ENCODE measurements at places on chromosomes 6 and 20.

- no peak for DNase-seq
Observed at GRCh38 chr6:26360451-26361416, 4.3 kb upstream of the BTN3A2 start.

DNA sequence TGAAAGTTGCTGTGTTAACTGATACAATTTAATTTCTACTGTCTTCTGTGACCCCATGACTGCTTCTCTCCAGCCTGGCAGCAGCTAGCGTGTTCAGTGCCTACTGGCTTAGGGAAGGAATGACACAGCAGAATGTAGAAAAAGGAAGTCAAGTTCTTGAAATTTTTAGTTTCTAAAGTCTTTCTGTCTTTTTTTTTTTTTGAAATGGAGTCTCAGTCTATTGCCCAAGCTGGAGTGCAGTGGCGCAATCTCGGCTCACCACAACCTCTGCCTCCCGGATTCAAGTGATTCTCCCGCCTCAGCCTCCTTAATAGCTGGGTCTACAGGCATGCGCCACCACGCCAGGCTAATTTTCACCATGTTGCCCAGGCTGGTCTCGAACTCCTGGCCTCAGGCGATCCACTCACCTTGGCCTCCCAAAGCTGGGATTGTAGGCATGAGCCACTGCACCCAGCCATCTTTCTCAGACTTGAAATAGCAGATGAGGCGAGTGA lies 39.3 kb downstream of the PCNA start:
- no peak for DNase-seq

GRCh38 chr20:13397300-13397724 lies 176.2 kb downstream of the ISM1 start:
- DNase-seq = no peak

DNA sequence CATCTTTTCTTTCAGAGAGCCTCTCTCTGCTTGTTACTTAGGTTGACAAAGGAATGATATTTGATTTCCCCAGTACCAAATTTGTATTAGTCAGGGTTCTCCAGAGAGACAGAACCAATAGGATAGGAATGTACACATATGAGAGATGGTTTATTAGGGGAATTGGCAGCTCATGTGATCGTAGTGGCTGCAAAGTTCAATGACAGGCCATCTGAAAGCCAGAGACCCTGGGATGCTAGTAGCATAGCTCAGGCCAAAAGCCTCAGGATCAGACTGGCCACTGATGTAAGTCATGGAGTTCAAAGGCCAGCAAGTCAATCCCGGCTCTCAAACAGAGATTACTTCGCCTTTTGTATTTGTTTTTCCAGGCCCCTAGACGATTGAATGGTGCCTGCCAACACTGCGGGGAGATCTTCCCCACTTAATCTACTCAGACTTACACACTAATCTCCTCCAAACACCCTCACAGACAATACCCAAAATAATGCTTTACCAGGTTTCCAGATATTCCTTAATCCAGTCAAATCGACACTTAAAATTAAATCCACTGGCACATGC lies 215.5 kb downstream of the ALDH8A1 start:
- no peak for DNase-seq

- no peak for DNase-seq
Observed at GRCh38 chr6:111802015-111802414, 71.2 kb downstream of the FYN start.

DNA sequence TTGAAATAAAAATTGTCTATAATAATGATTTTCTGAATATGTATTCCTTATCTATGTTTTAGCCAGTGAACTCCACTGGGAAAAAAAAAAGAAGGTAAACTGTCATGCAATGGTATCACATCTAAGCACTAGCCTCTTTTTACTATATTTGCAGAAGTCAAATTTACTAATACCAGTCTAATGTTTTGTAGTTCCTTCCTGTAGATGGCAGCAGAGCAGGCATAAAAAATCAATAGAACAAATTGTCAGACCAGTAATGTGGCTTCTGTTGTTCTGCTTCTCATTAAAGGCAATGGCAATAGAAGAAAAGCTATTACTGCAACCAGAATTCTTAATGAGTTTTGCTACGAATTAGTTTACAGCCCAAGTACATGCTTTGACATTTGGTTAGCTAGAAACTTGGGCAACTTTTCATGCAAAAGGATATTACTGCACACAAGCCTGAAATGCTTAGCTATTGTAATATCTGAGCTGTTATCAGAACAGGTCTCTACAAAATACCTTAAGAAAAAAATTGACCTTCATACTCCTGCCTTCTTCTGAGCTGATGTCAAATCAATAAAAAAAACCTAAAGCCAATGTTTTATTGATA lies 476.9 kb downstream of the KHDRBS2 start:
- DNase-seq = no peak

DNA sequence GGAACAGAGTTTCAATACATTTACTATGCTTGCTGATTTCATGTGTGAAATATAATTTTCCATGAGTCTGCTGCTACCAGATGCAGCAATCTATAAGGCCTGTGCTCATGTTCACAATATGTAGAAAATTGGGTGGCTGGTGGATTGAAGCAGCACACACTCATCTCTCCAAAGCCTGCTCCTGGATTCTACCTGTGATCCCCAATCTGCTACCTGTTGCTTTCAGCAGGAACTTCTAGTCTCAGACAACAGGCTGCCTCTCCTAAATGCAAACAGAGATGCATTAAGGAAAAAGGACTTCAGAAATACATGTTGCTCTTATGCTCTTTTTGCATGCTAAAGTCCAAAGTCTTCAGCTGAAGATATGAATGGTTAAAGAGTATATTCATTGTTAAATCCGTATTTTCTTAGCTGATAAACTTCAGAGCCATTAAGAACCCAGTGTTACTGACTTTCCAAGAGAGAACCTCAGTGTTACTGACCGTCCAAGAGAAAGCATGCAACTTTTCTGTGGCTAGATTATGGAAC lies 30.9 kb upstream of the MCM9 start:
- DNase-seq = no peak

DNA sequence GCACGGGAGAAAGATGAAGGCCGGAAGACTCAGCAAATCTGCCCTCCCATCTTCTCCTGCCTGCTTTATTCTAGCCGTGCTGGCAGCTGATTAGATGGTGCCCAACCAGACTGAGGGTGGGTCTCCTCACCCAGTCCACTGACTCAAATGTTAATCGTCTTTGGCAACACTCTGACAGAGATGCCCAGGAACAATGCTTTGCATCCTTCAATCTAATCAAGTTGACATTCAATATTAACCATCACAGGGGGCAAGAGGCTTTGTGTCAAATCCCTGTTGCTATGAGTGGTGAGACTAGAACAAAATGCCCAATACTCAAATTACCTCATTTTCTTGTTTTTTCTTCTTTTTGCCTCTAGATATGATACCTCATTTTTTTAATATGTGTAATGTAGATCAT lies 27.4 kb upstream of the PLAGL1 start:
- no peak for DNase-seq

GRCh38 chr6:70717038-70717801 lies 49.5 kb downstream of the SMAP1 start:
- DNase-seq = no peak

DNA sequence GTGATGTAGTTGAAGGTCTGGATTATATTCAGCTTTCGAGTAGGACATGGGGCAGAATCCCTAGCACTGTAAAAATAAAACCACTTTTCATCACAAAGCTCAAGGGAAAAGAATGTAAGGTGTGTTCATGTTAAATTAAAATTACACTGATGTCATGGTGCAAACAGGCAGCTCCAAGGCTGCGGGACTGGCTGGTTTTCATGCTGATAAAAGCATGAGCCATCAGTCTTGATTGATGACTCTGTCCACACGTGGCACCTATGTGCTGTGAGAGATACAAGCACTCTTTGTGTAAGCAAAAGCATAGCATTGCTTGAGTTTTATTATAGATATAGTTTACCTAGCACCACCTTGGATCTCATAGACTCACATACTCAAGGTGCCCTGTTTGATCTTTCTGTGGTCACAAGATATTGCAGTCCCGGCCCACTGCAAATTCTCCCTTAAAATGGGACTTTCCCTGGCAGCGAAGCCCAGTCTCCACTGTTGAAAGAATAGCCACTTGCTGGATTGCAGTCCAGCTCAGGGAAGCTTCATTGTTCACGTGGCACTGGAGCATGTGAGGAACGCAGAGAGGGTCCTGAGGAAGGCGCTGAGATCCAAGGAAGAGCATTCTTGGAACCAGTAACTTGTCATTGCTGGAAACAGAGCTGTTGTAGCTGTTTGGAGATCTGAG lies 90.6 kb downstream of the TIAM2 start:
- DNase-seq = no peak

- DNase-seq = no peak
Observed at GRCh38 chr6:18436341-18436740, 49.2 kb downstream of the RNF144B start.

DNA sequence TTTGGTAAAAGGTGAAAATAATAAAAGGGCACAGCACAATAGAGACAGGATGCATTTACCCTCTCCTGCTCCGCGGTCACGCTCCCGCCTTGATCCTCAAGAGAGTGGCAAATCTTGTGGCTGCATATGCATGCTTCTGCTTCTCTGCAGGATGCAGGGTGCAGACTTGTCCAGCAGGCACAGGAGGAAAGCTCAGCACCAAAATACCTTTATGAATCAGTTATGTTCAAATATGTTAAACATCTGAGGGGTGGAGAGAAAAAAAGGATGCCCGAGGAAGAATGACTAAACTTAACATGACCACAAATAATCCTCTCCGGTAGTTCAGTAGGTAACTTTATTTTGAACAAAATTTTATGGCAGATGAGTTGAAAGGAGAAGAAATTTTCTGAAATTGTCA lies 366.1 kb upstream of the SOX4 start:
- no peak for DNase-seq

DNA sequence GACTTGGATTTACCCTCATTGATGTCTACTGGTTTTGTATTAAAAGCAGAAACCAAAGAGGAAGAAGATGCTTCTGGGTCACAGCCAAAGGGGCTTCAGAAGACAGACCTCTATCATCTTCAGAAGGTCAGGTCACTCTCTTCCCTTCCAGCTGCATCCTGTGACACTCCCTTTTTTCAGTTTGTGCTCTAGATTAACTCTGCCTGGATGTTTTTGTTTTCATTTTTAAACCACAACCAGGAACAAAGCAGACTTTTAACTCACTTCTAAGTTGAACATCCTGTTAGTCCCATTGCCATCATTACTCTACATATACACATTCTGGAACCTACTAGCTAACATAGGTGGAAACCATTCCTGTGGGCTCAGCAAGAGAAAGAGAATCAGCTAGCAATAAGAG lies 45.2 kb downstream of the AKIRIN2 start:
- DNase-seq = no peak

- no peak for DNase-seq
Observed at GRCh38 chr20:32481311-32482142, 103.6 kb downstream of the NOL4L start.

DNA sequence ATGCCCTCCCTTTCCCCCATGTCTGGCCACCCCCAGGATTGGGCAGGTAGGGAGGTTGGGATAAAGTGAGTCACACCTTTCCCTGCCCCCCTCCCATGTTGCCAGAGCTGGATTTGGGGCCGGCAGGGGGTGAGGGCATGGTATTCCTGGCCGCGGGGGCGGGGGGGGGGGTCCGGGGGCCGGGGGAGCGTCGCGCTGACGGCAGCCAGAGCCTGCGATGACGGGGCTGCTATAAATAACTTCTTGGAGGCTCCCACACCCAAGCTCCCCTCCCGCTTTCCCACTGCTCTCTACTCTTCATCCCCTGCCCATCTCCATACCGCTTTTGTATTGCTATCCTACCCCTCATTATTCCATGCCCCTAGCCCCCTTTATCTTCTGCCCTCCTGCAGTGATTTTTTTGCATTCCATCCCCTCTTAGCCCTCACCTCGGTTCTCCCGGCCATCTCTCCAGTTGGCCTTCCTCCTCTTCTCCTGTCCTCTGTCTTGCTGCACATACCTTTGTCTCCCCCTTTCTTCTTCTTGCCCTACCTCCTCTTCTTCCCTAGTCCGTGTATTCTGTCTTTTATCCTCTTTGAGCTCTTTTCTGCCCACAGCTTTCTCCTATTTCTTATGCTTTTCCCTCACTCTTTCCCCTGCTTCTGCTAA lies 13.8 kb downstream of the SYNGAP1 start:
- no peak for DNase-seq

DNA sequence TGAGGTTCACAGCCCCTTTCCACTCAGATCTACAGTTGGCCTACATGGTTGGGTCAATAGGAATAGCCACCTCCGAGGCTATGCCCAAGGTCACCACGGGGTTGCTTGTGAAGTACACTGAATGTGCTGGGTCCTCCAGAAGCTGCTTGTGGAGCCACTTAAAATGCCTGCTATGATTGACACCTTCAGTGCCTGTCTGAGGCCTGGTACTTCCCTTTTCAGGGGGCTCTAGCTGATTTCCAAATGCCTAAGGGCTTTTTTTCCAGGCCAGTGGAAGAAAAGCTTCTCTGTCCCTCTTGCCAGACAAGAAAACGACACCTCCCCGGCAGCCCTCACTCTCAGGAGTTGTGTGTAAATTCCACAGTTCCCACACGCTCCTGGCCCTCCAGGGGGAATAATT lies 6.3 kb upstream of the NXT1 start:
- DNase-seq = no peak

GRCh38 chr6:37104824-37105147 lies 65.2 kb upstream of the PIM1 start:
- no peak for DNase-seq

DNA sequence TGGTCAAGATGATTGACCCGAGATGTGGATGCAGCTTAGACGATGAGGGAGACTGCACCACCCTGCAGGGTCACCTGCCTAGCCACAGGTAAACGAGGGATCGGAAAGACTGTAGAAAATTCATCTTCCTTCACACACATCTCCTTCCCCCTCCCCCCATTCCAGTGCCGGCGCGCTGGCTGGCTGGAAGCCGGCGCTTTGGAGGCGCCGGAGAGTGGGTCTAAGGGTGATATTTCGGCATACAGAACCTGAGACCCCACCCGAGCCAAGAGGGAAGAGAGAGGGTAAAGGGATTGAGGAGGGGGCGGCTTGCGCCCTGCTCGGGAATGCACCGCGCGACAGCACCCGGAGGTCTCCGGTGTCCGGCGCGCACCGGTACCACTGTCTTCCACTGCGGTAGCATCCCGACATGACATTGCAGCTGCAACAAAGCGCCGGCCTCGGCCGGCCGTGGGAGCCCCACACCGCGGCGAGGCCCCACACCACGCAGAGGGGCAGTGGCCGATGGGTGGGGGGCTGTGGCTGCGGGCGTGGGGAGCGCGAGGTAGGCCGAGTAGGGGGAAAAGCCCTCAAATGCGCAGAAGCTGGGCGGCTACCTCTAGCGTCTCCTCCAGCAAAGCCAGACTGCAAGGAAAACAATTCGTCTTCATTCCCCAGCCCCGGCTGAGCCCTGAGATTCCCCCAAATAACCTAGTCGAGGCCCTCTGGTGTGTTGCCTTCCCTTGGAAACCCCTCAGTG lies 984 bp downstream of the TNFRSF21 start:
- no peak for DNase-seq

- DNase-seq = no peak
Observed at GRCh38 chr6:139490482-139490881, 116.0 kb upstream of the CITED2 start.

DNA sequence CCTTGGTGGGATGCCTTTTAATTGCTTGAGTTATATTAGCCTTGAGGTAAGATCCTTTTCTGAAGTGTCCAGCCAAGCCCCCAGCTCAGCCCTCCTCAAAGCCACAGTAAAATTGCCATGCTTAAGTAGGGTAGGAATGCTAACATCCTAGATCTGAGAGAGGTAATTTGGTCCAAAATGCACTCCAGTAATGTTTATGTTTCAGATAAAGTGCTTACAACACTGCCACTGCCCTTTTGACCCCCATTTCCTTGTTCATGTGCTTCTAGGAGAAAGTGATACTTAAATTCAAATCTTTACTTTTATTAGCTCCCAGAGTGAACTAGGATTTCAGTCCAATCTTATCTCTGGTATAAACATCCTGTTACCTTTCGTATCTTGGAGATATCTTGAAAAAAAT lies 318.0 kb downstream of the BMP2 start:
- no peak for DNase-seq

GRCh38 chr20:5504061-5504739 lies 187.4 kb upstream of the PROKR2 start:
- no peak for DNase-seq

Data from cerebellar nuclear complex (tissue), 1 donor.